ENCODE measurements at places on chromosomes 12 and 14. TPM values are rescaled to one million over a fixed set of nuclear protein-coding genes. Genes with fewer than 3 reads are reported as not detected.

GRCh38 chr12:114400925-114401324 is 5.0 kb downstream of the TBX5 start:
- no peak for DNase-seq

GRCh38 chr14:92490239-92490959 is 23.2 kb upstream of the RIN3 start:
- no peak for DNase-seq

DNA sequence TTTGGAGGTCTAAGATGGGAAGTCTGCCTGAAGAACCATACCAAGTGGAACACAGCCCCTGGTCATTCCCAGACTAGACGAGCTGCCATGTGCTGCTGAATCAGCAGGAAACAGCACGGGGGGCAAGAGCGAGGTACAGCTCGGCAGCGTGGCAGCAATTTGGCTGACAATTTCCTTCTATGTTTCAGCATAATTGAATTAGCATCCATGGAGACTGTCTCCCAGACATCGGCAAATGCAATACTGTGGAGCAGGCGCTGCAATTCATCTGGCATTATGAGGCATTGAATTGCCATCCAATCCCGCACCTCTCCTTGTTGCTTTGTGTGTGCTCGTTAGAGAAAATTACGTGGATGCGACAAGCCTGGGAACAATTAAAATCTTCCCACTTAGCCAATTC is 46.0 kb upstream of the CCDC60 start:
- DNase-seq: no peak

- no peak for DNase-seq
Observed at GRCh38 chr12:82609234-82609914, 77.3 kb upstream of the TMTC2 start.

GRCh38 chr14:104078031-104078455 is 7.5 kb upstream of the ASPG start:
- DNase-seq: peak; percentile 73

- no peak for DNase-seq
Observed at GRCh38 chr14:105605464-105606304, 79.3 kb downstream of the TMEM121 start.

The MSRB3 gene
- not detected for total RNA-seq

DNA sequence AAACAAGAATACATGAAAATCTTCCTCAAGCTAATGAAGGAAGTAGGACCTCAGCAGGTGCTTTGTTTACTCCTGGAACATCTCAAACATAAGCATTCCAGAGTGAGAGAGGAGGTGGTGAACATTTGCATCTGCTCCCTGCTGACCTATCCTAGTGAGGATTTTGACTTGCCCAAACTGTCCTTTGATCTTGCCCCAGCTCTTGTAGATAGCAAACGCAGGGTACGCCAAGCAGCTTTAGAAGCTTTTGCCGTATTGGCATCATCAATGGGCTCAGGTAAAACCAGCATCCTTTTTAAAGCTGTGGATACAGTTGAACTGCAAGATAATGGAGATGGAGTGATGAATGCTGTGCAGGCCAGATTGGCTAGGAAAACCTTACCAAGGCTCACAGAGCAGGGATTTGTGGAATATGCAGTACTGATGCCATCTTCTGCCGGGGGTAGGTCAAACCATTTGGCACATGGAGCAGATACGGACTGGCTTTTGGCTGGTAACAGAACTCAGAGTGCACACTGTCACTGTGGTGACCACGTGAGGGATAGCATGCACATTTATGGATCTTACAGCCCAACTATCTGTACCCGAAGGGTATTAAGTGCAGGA is 1.9 kb downstream of the TOGARAM1 start:
- no peak for DNase-seq

- peak; percentile 37 for DNase-seq
Observed at GRCh38 chr12:110677206-110677911, 11.6 kb downstream of the HVCN1 start.

The KRT4 gene
- not detected for total RNA-seq

- DNase-seq: no peak
Observed at GRCh38 chr12:81141217-81141616, 63.3 kb downstream of the ACSS3 start.

The MYF6 gene
- total RNA-seq: not detected

GRCh38 chr14:74223016-74223415 is 16.2 kb upstream of the VSX2 start:
- DNase-seq: no peak

GRCh38 chr14:98834119-98834518 is 437.9 kb downstream of the BCL11B start:
- no peak for DNase-seq

The GPR65 gene
- 11.4 TPM for total RNA-seq

- DNase-seq: no peak
Observed at GRCh38 chr12:45708901-45709300, 20.6 kb upstream of the ARID2 start.

The GPR132 gene
- 36.3 TPM for total RNA-seq

GRCh38 chr14:90890322-90891020 is 74.2 kb upstream of the TTC7B start:
- no peak for DNase-seq

The ETFBKMT gene
- 1.9 TPM for total RNA-seq

The RASSF8 gene
- total RNA-seq: not detected

DNA sequence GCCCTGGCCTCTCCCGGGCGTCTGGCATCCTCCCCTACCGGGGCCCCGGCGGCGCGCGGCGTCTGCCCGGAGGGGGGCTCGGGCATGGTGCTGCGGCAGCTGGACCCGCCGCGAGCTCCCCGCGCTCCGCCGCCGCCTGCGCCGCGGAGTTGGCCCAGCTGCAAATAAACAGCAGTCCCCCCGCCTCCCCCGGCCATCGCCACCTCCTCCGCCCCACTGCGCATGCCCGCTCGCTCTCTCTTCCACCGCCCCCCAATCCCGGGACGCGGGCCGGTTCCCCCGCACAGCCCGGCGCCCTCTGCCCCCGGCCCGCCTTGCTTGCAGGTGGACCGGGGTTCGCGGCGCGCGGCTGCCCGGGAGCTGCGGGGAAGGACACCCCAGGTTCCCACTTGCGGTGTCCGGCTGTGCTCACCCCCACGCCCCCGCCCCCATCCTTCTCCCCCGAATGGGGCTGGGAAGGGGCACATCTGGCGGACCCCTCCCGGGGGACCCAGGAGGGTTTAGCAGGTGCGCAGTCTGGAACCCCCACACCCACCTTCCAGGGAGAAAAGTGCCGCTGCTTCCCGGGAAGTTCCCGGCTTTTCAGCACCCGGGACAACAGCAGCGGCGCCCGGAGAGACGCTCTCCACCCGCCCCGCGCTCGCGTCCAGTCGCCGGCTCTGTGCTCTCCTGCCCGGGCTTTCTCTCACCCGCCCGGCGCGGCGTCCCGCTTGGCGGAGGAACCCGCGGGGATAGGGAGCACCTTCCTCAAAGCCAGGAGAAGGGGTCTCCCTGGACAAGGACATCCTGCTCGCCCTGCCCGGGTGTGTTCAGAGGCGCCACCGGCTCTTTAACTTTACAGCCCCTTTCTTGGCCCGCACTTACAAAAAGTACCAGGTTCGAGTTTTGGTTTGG is at the start of gene TMTC1:
Gene TMTC1, minus strand, starts transcription at position 170 of the 894 bp plus-strand sequence. CDS start 191 bp downstream, outside the sequence.
- no peak for DNase-seq

- no peak for DNase-seq
Observed at GRCh38 chr12:108896817-108897216, 16.9 kb downstream of the DAO start.

- no peak for DNase-seq
Observed at GRCh38 chr14:27098451-27098850, 500.6 kb upstream of the NOVA1 start.

DNA sequence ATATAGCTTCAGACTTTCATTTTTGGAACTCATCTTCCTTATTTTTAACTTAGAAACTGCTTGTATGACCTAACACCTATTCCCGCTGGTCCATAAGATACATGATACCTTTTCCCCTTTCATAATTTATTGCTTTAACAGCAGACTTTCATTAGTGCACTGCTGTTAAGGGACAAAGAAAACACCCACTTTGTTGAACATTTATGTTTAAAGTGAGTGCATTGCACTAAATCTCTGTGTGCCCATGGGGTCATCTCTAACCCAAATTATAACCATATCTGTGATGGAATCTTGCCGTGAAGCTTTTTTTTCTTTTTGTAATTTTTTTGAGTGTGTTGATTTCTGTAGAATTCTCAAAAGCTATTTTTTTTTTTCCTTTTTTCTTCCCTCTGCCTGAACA is 261.8 kb downstream of the TMTC2 start:
- no peak for DNase-seq

- no peak for DNase-seq
Observed at GRCh38 chr14:68977180-68977717, 1.9 kb downstream of the ACTN1 start.

The SLC38A4 gene
- not detected for total RNA-seq

The CRADD gene
- 13.0 TPM for total RNA-seq

The PMEL gene
- not detected for total RNA-seq

- DNase-seq: no peak
Observed at GRCh38 chr14:68703093-68703492, 89.8 kb downstream of the ZFP36L1 start.

GRCh38 chr12:89575374-89575773 is 49.5 kb upstream of the POC1B start:
- DNase-seq: no peak

DNA sequence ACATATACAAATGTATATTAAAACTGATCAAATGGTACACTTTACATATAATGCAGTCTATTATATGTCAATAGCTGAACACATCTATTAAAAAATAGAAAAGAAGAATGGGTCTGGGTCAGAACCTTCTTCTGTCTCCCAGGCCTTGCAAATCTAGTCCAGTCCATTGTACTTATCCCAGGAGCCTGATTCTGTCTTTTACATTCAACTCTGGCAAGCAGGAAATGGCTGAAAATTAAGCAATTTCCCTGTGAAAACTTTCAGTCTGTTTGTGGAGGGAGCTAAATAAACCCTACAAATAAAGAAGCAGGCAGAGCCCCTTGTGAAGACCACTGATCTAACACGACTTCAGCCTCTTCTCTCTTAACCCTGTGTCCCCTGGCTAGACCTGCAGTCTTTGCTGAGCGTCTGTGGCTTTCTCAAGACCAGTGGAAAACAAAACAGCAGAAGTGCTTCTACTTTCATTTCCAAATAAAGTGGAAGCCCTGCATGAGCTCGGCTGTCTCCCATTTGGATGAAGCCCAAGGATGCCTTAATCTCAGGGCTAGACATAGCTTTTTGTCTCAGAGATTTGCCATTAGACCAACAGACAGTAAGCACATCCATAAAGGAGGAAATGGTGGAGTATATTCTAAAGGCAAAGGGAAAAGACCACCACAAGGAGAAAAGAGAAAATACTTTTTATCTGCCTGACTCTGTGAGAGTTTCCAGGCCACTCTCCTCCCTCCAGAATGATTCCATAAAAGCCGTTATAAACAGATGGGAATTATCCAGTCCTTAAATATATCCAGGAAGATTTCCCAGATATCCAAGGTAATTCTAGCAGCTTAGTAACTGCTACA is 48.2 kb downstream of the CRACR2A start:
- DNase-seq: no peak

GRCh38 chr12:115000038-115000437 is 316.1 kb upstream of the TBX3 start:
- DNase-seq: no peak

DNA sequence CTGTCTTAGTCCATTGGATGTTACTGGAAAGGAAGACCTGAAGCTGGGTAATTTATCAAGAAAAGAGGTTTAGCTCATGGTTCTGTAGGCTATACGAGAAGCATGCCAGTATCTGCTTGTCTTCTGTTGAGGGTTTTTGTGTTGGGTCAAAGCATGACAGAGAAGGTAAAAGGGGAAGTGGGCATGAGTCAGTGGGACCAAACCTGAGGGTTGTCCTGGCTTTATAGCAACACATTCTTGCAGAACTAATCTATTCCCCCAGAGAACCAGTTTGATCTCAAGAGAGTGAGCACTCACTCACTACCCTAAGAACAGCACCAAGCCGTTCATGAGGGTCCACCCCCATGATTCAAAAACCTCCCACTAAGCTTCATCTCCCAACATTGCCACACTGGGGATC is 19.0 kb upstream of the KRAS start:
- DNase-seq: no peak

Data from naive thymus-derived CD8-positive, alpha-beta T cell (primary cell).